Hepatocyte (in vitro differentiated cells): ENCODE measurements at places on chromosomes 5 and 9. TPM values are rescaled to one million over a fixed set of nuclear protein-coding genes. Genes with fewer than 3 reads are reported as not detected.

DNA sequence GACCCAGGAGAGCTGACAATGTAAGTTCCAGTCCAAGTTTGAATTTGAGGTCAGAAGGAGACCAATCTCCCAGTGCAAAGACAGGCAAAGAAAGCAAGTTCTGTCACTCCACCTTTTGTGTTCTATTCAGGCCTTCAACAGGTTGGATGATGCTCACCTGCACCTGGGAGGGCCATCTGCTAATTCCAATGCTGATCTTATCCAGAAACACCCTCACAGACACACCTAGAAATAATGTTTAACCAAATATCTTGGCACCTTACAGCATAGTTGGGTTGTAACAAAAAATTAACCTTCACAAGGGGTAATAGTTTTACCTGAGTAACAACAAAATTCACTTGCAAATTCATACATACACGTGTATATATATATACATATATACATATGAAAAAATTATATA lies 190.8 kb downstream of the DIRAS2 start:
- no peak for DNase-seq

GRCh38 chr5:115962565-115963402 lies 509 bp downstream of the LVRN start:
- DNase-seq, result no peak

- no peak for DNase-seq
These were observed 121.6 kb upstream of the ERCC6L2 start for GRCh38 chr9:95753762-95754465.

- no peak for DNase-seq
These were observed 29.7 kb upstream of the ITGA1 start for GRCh38 chr5:52758014-52758413.

GRCh38 chr9:69546265-69546664 lies 125.9 kb downstream of the APBA1 start:
- DNase-seq, result peak; percentile 37

GRCh38 chr5:154344461-154344860 lies 101.3 kb upstream of the SAP30L start:
- no peak for DNase-seq

GRCh38 chr5:1406681-1407640 lies 38.3 kb downstream of the SLC6A3 start:
- no peak for DNase-seq

Gene SLCO6A1
- total RNA-seq, result 0.52 and 1.2 TPM in 2 replicates

Gene TMEM167A
- 130 and 174 TPM in 2 replicates for total RNA-seq

Gene OR1J2
- total RNA-seq, result not detected in 2 replicates

Gene ZNG1C
- total RNA-seq, result 41.1 and 41.7 TPM in 2 replicates

Gene C9orf50
- total RNA-seq, result not detected in 2 replicates

Gene SLC34A1
- total RNA-seq, result 0.12 TPM in 1 of 2 replicates, not detected in the other
